Fibroblast of lung (primary cell): ENCODE measurements at places on chromosomes 3 and 15.

- DNase-seq, result peak; percentile 21
Measured at GRCh38 chr3:124147946-124148345, 156.0 kb upstream of the ROPN1 start.

GRCh38 chr3:144760831-144761230 lies 789.2 kb downstream of the DIPK2A start:
- DNase-seq, result peak; percentile 11

GRCh38 chr3:112126511-112126911 lies 6.5 kb downstream of the GCSAM start:
- no peak for DNase-seq

DNA sequence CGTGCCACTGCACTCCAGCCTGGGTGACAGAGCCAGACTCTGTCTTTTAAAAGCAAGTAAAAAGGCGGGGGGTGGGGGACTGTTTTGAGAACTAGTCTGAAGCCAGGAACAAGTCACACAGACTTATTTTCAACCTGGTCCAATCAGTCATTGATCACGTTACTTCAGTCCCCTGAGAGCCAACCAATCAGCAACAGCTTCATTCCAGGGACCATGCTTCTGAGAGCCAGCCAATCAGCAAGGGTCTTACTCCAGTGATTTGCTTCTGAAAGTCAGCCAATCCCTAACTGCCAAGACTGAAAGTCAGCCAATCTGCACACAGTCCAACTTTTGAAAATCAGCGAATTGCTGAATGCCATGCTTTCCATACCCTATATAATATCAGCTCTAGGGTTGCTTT lies 48.6 kb upstream of the C15orf39 start:
- DNase-seq, result peak; percentile 45

DNA sequence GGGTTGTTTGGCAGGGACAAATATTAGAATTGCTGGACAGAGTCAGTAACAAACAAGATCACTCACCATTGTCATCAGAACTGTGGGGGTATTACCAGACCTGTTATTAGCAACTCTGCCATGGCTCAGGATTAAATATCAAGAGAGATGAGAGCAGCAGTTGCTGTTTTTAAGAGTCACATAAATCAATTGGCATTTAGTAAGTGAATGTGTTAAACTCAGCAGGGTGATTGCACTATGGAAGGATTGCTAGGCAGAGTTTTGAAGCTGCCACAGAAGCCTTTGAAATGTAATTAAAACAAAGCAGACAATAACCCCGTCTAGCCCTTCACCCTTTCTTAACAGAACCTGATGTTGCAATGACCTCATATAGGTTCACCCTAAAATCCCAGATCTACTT lies 238.8 kb downstream of the GAP43 start:
- DNase-seq, result no peak

- DNase-seq, result peak; percentile 20
Measured at GRCh38 chr3:73036694-73037591, 24.5 kb upstream of the EBLN2 start.

GRCh38 chr3:101017017-101017416 lies 23.8 kb upstream of the ABI3BP start:
- DNase-seq, result peak; percentile 46

GRCh38 chr15:30958219-30958618 lies 33.2 kb downstream of the MTMR10 start:
- no peak for DNase-seq

DNA sequence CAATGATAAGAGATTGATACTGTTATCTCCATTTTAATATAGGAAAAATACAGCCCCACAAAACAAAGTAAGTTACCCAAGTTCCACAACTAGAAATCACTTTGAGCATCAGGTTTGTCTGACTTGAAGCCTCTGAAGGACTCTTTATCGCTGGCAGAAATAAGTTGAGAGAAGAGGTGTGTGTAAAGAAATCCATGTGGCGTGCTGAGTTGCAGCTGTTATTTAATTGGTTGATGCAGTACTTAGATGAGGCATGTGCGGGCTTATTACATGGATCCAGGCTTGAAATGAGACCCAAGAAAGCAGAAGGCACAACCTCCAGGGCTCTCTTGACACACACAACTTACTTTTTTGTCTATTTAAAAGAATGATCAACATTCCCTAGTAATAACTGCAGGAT lies 221.3 kb downstream of the PDZRN3 start:
- DNase-seq, result no peak

- DNase-seq, result no peak
Measured at GRCh38 chr15:96586901-96587300, 256.4 kb downstream of the NR2F2 start.

- peak; percentile 34 for DNase-seq
Measured at GRCh38 chr15:37102305-37103162, 2.2 kb upstream of the MEIS2 start.
